Head of caudate nucleus (tissue), 42 donors: ENCODE measurements at places on chromosomes 11 and 22.

DNA sequence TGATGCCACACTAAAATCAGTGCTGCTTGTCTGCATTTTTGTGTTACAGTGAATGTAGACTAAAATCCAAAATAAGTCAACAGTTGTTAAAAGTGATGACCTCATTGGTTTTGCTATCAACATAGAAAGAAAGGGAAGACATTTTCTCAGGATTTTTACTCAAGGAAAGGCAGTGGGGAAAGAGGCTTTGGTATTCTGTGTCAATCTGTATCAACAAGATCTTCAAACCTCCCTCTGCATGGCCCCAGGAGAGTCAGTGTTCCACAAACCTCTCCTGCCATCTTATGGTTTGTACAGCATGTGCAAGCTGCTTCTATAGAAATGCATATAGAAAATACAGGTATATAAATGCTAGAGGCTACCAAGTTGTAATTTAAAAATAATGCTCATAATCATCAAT is 13.8 kb upstream of the OR51M1 start:
- DNase-seq = no peak

GRCh38 chr11:9276571-9276970 is 11.4 kb upstream of the DENND5A start:
- DNase-seq = no peak

DNA sequence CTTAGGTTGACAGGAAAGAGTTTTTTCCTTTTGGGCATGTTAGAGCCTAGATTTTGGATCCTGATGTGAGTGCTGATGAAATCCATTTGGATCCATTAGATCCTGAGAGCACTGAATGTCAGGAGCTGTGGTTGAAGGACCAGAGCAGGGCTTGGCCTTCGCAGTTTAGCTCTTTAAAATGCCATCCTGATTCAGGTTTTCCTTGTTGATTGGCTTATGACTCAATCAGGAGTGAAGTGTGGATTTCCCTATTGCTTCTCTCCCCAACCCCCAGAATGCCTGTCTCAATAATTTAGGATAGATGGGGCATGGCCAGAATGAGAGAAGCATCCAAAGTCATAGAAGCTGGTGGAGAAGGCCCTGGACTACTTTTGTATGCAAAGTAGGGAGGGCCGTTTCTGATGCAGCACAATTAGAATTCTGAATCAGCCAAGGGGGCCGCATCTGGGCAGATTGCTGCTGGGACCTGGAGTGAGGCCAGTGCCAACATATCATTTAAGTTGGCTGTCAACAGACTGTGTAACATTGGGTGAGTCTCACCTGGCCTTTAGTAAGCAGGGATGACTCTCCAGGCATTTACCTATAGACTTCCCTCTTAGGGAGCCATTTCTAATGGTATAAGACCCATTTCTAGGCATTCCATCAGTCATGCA is 80.5 kb downstream of the TEAD1 start:
- no peak for DNase-seq

GRCh38 chr11:45155058-45155551 is 8.7 kb downstream of the PRDM11 start:
- no peak for DNase-seq

DNA sequence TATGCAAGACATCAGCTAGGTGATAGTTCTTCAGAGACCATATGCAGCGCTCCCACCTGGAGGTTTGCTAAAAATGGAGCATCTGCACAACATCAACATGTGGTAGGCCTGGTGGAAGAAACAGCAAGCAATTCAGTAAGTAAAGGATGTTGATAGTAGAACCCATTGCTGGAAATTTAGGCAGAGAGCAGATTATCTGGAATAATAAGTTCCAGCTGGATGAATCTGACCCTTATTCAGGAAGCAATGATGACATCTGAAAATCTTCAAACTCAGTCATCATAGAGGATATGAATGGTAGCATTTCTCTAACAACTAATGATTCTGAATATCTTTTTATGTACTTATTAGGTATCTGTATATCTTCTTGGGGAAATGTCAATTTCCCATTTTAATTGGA is 225.2 kb upstream of the ANO3 start:
- no peak for DNase-seq

DNA sequence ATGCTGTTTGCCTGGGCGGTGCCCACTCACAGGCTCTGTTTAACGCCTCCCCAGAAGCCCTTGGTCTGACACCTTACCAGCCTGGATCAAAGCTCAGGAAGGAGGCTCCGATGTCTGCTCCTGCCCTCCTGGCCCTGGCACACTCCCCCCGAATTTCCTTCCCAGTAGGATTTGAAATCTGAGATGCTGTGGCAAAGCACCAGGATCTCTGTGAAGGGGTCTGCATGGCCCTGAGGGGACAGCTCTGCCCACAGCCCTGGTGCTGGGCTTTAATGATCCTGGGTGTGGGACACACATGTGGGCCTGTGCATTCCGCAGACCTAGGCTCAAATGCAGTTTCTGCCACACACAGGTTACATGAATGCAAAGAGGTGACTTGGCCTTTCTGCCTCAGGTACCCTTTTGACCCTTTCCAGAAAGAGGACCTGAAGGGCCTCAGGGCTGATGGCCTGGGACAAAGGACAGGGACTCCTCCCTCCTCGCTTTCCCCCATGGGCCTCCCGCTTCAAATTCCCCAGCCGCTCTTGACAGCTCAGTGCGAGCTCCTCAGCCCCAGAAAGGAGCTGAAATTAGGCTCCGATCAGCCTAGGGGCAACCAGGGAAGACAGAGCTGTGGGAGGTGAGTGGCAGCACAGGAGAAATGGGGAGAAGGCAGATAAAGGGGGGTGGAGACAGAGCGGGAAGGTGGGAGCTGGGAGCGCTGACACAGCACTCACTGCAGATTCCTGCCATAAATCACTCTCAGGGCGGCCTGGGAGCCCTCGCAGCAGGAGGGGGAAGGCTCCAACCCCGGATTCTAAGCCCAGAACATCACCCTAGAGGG is 41.3 kb downstream of the TRIM29 start:
- DNase-seq = peak; percentile 36

- DNase-seq = no peak
Observed at GRCh38 chr22:23054531-23055257, 15.6 kb upstream of the GNAZ start.

- no peak for DNase-seq
Observed at GRCh38 chr11:120645639-120646038, 134.1 kb downstream of the GRIK4 start.
